Fibroblast of skin of left quadriceps (primary cell): ENCODE measurements at places on chromosomes 6 and 20.

DNA sequence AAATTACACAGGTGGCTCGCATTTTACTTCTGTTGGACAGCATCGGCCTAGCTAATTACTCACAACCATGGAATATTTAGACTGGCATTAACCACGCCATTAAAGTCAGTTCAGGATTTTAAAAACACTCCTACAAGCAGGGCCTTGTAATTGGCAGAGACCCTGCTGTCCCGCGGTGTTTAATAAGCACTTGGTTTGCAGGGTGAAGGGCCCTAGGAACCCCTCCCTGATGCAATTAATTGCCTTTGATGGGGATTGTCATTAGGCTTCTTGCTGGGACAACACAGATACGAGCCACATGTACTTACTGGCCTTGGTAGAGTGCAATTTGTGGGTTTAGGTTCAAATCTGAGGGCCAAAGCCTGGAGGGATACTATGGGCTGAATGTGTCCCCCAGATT lies 7.8 kb upstream of the VSTM2L start:
- DNase-seq, result no peak

DNA sequence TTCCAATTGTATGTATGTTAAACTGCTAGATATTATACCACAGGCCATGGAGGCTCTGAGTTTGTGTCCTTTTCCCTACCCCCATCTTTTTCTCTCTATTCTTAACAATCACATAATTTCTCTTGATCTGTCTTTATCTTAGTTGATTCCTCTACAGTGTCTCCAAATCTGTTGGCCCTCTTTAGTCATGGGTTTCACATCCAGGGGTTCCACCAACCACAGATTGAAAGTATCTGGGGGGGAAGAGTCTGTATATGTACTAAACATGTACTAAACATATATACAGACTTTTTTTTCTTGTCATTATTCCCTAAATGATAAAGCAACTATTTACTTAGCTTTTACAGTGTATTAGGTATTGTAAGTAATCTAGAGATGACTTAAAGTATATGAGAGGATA lies 20.2 kb downstream of the RAB22A start:
- no peak for DNase-seq

- DNase-seq, result no peak
These were observed 1.4 kb upstream of the MANBAL start for GRCh38 chr20:37288091-37288490.

DNA sequence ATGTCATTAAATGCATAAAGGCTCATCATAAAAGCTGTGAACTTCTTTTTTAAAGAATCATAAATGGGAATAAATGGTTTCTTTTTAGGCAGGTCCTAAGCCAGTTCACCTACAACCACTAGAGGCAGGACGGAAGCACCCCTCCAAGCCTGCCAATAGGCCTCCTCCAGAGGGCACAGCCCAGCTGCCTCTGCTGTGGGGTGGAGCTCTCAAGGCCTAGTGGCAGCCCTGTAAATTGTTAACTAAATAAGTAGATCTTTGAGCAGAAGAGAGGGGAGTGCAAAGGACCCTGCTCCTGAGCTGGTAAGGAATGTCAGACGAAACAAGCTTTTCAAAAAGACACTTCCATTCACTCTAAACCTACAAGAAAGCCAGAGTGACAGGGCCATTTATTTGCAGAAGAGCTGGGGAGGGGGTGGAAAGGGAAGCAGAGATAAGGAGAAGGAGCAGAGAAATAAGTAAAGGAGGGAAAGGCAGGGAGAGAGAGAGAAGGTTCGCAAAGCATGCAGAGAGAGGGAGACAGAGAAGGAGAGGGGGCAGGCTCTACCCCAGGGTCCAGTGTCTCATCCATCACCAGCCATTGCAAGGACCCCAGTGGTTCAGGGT lies 18.0 kb upstream of the MAFB start:
- no peak for DNase-seq

DNA sequence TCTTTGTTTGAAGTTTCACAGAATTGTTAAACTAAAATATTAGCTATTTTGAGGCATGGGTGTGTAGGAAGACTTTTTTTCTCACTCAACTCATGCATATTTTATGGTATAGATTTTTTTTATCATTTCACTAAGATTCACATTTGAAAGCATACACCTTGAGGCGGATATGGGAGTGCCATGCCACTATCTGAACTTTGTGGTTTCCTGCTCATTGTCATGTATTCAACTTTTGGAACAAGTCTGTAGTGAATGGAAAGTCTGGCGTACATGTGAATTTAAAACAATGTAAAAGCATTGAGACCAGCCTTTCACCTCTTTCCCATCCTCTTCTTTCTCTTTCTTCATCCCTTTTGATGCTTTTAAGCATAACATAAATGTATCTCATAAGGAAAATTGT lies 147.9 kb downstream of the TPBG start:
- no peak for DNase-seq

DNA sequence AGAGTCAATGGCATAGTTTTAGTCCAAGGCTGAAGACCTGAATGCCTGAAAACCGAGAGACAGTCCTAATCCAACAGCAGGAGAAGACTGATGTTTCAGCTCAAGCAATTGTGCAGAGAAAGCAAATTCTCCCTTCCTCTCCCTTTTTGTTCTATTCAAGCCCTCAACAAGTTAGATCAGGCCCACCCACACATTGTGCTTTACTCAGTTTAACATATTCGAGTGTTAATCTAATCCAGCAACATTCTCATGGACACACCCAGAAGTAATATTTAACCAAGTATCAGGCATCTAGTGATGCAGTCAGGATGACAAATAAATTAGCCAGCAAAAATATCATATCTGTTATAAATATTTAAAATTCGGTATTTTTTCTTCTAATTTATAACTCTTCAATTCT lies 261.1 kb downstream of the HDGFL1 start:
- no peak for DNase-seq

GRCh38 chr6:79184086-79184485 lies 50.4 kb downstream of the HMGN3 start:
- DNase-seq, result no peak
